ENCODE measurements at places on chromosomes 6 and 20.

DNA sequence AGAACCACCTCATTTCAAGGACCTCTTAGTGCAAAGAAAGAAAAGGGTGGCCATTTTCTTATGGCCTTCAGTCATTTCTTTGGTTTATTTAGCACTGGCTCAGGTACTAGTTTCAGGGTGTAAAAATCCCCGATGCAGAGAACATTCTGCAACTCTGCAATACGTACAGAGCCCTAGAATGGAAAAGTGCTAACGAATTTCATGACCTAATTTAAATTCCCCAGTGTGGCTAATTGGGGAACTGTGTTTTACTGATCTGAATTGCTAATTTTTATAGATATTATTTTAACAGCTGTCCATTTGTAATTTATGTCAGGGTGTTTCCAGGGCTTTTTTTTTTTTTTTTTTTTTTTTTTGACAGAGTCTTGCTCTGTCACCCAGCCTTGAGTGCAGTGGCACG lies 160.7 kb downstream of the UST start:
- DNase-seq, result no peak

- no peak for DNase-seq
Observed at GRCh38 chr6:37952027-37952426, 132.5 kb downstream of the ZFAND3 start.

GRCh38 chr6:6384520-6384919 lies 64.1 kb upstream of the F13A1 start:
- DNase-seq, result no peak

- no peak for DNase-seq
Observed at GRCh38 chr6:3648724-3649123, 102.8 kb downstream of the PXDC1 start.

DNA sequence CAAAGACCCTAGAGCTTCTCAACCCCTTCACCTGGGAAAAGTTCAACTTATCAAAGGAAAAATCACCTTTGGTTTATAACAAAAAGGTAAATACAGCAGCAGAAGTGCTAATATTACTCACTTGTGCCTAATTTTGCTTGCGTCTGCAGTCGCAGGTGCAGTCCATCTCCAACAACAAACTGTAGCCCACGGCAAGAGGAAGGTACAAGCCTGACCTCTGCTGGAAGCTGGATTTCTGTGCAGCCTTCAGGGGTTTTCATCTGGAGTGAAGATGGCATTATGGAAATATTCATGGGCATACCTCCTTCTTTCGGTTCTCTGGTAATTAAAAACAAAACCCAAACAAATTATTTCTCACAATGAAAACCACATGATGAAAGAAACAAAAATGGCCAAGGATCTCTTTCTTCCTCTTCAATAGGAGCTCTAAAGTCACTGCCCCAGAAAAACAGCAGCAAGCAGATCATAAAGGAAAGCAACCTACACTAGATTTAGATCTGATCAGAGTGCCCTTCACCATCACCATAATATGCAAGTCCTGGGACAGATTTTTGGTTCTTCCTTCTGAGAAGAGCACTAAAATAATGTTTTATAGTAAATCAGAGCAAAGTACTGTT lies 7.8 kb downstream of the UBE3D start:
- DNase-seq, result peak; percentile 57

- DNase-seq, result no peak
Observed at GRCh38 chr6:390914-391558, 516 bp upstream of the IRF4 start.

DNA sequence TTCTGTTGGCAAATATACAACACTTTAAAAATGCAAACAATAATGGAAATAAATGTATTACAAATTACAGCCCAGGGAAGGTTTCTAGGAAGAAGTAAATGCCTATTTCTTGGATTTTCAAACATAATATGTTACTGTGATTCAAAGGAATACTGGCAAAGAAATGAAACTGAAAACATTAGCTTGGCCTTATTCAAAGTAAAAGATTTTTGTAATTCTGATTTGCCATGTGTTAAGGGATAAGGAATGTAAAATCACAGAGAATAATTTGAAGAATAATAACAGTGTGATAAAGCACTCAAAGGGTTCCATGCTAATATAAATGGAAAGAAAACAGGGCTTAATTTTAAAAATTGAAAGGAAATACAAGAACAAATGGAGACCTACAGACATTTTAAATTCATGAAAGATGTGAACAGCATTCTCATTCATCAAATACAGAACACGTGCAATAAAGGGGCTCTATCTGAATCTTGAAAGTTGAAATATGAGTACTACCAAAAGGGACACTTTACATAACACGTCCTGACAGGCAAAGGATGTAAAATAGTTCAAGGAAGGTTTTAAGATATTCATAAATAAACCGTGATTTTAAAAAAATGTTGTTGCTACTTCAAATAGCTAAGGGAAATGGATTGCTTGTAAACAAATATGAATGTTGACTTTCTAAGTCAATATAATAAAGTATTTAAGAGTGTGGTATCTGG lies 138.1 kb downstream of the RFPL4B start:
- no peak for DNase-seq

DNA sequence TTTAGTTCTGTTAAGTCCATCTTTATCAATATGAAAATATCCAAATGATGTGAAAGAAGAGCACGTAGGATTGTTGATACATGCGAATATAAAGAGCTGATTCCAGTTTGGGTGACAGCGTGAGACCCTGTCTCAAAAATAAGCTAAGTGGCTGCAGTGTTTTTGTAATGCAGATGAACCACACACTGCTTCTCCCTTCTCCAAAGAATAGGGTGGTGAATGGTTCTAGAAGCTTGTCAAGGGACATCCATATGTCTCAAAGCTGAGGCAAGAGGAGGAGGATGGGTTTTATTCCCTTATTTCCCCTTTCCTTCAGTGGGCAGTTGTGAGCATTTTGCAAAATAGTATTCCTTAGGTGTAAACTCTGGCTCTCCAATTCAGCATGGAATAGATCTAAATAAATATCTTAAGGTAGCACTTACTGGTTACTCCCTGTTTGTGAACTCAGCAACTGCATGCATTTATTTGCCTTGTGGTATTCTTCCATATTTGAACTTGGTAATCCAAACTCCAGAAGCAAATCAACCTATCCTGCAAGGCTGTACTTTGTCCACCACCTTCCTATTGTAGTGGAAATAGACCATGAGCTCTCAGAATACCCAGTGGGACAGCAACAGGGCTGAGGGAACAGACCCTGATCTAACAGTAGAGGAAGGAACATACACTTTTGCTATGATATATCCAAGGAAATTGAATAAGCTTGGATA lies 38.0 kb downstream of the XRN2 start:
- no peak for DNase-seq

DNA sequence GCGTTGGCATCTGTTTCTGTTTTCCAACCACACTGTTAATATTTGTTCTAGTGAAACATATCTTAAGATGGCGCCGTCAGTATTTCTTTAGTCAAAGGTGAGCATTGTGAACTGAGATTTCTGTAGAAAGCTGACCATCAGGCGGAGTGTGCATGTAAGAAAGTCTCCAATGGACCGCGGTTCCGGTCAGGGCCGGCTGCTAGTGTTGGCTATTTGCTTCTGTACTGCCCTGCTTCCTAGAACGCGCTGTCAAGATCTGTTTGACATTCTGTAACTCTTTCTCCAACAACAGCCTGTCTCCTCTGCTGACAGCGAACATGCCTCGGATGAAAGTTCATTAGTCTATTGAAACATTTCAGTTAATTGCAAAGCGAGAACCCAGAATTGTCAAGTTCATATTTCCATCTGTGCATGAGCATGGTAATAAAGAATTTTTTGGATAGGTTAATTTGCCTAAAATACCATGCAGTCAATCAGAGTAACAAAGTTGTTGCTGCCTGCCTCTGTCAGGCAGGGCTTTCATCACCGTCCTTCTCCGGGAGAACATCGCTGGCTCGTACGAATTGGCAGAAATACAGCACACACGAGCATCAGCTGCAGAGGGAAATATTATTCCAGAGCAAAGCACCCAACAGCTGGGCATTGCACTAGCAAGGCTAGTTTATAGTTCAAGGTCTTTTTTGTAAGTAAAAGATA lies 369.1 kb downstream of the CDH4 start:
- DNase-seq, result no peak

- DNase-seq, result no peak
Observed at GRCh38 chr20:59144179-59144830, 19.3 kb upstream of the ZNF831 start.

- peak; percentile 40 for DNase-seq
Observed at GRCh38 chr6:165729307-165729936, 66.4 kb upstream of the PDE10A start.

DNA sequence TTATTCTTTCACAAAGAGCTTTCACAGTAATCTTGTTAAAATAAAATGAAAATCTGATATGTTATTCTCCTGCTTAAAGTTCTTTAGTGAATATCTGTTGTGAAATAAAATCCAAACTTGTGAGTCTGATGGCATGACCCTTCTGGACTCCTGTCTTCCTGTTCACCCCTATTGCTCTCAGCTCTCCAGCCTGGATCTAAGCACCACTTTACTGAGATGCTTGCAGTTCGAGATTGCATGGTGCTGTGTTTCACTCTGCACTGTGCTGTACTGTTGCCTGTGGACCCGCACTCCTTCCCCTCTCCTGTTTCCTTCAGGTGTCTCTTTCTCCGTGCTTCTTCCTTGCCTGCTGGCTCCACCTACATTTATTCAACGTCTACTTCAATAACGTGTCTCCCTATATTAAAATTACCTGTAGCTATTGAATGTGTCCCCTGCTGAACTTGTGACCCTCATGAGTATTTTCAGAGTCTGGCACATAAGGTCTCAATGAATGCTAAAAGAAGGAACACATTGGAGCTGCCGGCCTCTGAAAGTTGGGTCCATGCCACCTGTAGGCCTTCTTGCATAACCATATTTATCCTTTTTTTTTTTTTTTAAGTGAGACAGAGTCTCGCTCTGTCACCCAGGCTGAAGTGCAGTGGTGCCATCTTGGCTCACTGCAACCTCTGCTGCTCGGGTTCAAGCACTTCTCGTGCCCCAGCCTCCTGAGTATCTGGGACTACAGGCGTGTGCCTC lies 100.1 kb downstream of the ARID1B start:
- DNase-seq, result no peak

GRCh38 chr20:46074006-46074405 lies 15.8 kb downstream of the NCOA5 start:
- no peak for DNase-seq

DNA sequence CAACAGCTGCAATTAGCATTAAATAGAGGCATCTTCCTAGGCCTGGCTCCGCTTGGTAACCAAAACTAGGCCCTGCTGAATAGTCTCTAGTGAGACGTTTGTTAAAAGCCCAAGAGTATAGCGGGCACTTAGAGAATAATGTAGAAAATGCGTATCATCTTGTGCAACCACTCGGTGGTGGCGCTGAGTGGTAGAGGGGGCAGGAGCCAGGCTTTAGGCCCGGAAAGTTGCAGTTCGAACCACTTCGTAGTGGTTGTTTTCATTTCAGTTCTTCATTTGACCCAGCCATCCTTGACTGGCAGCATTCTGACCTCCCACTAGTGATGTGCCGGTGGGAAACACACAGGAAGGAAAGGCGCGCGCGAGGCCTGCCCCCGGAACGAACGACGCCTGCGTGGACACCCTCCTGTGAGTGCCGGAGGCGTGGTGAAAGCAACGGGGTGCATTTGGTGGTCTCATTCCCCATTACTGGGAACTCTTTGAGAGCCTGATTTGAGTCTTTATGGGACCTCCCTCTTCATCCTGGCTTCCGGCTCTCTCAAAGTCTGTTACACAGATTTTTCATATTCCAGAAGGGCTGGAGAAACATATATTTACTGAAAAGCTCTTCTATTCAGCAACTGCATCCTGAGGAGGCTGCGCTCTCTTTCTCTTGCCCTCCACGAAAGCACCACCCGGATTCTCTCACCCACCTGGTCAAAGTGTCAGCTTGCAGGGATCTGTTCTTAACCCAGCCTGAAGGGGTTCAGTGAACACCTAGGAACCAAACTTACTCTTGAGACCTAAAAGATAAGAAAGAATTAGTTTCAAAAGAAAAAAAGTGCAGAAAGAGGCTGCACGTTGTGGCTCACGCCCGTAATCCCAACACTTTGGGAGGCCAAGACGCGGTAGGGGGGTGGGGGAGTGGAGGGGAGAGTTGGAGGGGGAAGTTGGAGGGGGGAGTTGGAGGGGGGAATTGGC lies 18.2 kb downstream of the GPX5 start:
- DNase-seq, result no peak

DNA sequence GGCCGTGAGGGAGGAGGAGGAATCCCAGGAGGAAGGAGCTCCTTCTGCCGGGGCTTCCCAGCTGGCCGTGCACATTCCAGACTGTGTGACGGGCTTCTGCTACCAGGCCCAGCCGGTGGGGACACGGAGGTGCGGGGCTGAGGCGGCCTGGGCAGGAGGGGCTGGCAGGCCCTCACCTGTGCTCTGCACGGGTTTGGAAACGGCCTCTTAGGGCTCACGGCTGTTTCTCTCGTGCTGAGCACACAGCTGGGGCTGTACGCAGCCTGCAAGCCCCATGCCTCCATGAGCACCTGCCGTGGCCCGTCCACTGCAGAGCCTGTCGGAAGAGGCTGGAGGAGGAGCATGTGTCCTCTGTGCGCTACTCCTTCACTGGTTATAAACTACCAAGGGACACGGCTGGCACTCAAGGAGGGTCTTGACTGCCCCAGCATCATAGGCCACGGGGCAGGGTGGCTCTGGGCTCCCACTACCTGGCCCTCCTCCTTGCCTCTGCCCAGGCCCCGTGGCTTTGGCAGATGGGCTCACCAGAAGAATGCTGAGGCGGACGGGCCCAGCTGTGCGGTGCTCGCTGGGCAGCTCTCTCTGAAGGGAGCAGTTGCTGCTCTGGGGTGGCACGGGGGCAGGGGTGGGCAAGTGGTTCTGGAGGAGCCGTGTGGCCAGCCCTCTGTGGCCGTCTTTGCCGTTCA lies 15.8 kb downstream of the NPEPL1 start:
- DNase-seq, result no peak

DNA sequence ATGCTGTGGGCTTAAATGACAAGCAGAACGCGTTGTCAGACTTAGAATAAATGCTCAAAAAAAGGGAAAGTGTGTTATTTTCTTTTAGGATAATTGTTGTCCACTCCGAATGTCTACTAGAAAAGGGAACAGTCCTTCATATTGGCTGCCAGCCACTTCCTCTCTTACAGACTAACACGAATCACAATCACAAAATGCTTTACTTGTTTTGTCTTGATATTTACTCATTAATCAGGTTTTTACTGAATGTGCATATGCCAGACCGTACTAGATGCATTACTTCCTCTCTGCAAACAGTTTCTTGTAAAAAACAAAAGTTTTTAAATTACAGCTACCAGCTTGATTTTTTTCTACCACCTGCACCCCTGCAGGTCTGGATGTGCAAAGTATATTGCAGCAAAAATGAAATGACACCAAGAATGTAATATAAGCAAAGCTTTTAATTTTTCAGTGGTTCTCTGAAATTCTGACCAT lies 821 bp downstream of the DHX35 start:
- no peak for DNase-seq

DNA sequence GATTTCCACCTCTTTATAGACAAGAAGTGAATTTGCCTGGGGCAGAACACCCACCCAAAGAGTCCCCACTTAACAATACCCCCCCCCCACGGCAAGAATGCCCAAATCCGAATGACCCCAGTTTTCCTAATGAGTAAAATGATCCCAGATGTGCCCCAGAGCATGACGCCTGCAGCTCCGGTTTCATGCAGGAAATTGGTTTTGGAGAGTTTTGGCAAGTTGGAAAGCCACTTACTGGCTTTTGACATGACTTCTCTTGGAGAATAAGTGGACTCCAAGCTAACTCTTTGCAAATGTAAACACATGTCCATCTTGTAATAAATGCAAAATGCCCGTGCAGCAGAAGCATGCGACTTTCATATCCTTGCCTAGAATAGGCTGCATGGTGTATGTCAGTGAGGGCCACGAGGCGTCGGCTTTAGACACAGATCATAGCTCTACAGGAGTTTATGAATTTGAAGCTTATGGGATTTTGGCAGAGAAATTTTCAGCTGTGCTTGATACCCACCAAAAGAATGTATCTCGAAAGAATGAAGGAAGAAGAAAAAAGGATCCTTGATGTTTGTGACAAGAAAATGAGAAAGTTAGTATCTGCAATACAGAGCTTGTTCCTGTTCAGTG lies 24.2 kb downstream of the EDN3 start:
- DNase-seq, result no peak
